ENCODE measurements at places on chromosomes 6 and 20. TPM values are rescaled to one million over a fixed set of nuclear protein-coding genes. Genes with fewer than 3 reads are reported as not detected.

Gene STMND1
- total RNA-seq: not detected

Gene MTFR2
- total RNA-seq: 6.0 TPM

DNA sequence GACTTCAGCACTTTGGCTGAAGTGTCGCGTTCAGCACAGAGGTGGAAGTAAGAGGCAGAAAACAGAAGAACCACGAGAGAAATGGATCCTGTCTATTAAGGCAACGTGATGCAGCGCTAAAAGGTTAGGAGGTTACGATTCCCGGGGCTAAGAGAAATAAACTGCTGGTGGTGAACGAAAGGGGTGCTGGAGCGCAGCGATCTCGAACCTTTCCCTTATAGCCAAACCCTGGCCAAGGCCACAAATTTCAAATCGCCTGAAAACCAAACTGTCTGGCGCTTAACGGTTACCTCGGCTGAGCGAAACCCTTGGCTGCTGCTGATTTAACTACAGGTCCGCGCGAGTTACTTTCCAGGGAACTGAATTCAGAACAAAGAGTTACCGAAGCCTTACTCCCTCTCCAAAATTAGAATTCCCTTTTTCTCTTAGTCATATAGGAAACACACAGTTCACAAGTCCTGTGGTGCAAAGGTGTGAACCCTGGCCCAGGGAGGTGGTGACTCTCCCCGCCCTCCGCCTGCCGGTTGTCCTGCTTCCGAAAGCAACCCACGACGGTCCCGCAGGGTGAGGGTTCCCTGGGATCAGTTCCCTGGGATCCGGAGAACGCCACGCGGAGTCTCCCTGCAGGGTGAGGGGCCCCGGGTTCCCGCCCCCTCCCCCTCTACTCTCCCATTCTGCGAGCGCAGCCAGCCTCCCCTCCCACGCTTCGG, 1.3 kb upstream of the SLC35D3 start:
- H3K27ac ChIP-seq: no peak overlapping the region
- H3K4me1 ChIP-seq: peaks cover 9% of the 10 kb centered on the region
- H3K36me3 ChIP-seq: no peaks in the 10 kb centered on the region
- H3K27me3 ChIP-seq: peaks cover 21% of the 10 kb centered on the region
- H3K4me3 ChIP-seq: peak overlapping the region; percentile 75
- DNase-seq: no peak

DNA sequence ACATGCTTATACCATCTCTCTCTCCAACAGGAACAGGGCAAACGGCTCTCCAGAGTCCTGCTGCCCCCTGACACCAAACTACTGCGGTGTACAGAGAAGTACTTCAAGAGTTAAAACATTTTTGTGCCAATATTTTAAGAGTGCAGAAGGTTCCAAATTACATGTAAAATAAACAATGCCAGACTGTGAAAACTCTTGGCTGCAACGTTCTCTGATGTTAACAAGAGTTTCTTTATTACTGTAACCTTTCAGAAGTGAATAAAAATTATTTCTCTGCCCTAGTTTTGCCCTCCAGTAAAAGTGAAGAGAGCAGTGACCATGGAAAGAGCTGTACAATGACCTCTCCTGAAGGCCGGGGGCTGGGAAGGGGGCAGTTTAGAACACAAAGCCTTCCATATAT, 41.4 kb upstream of the FAM83C start:
- peaks cover 13% of the 10 kb centered on the region for H3K36me3 ChIP-seq
- H3K27ac ChIP-seq: no peak overlapping the region
- no peak overlapping the region for H3K4me3 ChIP-seq
- H3K4me1 ChIP-seq: peaks cover 39% of the 10 kb centered on the region

DNA sequence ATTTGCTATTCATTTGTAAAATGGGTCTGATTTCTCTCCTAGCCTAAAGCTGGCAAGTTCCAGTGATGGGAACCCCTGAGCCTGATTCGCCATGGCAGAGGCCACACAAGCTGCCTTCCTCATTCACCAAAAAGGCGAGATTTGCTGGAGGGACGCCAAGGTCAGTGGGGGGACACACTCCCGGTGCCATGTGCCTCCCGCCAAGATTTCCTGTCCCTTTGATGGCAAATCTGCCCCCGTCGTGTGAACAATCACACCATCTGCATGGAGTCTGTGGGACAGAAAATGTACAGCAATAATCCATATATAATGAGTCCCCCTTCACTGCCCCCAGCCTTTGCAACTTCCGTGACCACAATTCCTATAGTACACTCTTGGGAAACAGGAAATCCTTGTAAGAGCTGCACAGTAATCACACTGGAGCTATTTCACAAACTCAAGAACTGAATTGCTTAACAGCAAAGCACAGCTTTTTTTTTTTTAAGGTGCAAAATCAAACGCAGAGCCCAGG, 15.7 kb upstream of the IGF2R start:
- no peak overlapping the region for H3K27ac ChIP-seq
- H3K4me1 ChIP-seq: peaks cover 18% of the 10 kb centered on the region
- peaks cover 11% of the 10 kb centered on the region for H3K27me3 ChIP-seq
- H3K36me3 ChIP-seq: no peaks in the 10 kb centered on the region
- peak; percentile 13 for DNase-seq
- H3K4me3 ChIP-seq: no peak overlapping the region

Gene OXT
- not detected for total RNA-seq

Gene ENTPD6
- total RNA-seq: 47.1 TPM

DNA sequence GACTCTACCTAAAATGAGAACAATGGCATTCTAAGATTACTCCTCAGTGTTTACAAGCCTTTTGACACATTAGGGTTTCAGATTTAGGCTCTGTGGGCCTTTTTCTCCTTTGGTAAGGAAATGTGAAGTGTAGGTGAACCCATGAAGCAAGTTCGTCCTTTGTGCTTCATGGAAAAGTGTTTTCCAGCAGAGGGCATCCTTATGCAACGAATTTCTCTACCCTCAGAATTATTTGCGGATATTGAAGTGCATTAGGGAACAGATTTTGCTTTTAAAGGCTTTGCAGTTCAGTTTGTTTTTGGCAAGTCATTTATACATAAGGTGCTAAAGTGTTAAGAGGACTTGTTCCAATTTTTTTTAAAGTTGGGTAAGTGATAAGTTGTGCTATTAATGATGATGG, 55.7 kb upstream of the FERMT1 start:
- peaks cover 1% of the 10 kb centered on the region for H3K27me3 ChIP-seq
- H3K27ac ChIP-seq: no peak overlapping the region
- peak; percentile 16 for DNase-seq
- no peaks in the 10 kb centered on the region for H3K36me3 ChIP-seq
- H3K4me3 ChIP-seq: no peak overlapping the region
- H3K4me1 ChIP-seq: no peaks in the 10 kb centered on the region

Gene NOTCH4
- total RNA-seq: 0.52 TPM

DNA sequence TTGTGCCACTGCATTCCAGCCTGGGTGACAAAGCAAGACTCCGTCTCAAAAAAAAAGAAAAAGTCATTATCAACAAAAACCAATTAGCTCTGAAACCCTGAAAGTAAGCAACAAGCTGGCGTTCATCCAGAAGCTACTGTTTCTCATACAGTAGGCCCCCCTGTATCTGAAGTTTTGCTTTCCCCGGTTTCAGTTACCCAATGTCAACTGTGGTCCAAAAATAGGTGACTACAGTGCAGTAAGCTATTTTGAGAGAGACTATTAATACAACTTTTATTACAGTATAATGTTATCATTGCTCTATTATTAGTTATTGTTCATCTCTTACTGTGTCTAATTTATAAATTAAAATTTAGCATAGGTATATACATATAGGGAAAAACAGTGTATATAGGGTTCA, 135.1 kb downstream of the KIF16B start:
- no peaks in the 10 kb centered on the region for H3K36me3 ChIP-seq
- no peaks in the 10 kb centered on the region for H3K4me1 ChIP-seq
- no peaks in the 10 kb centered on the region for H3K27me3 ChIP-seq

DNA sequence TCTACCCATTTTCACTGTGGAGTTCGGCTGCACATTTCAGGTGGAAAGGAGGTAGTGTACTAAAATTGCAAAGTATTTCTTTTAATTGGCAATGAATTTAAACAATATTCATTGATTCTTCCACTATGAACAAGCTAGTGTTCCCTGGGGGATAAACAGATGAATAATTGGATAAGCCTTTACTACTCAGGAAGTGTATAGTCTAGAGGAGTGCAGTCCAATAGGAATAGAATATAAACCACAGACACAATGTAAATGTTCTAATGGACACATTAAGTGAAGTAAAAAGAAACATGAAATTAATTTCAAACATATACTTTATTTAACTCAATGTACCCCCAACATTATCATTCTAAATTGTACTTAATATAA, 28.7 kb downstream of the SGK1 start:
- no peak for DNase-seq
- H3K27ac ChIP-seq: peak overlapping the region; percentile 95
- peaks cover 31% of the 10 kb centered on the region for H3K4me1 ChIP-seq
- H3K27me3 ChIP-seq: no peaks in the 10 kb centered on the region
- H3K4me3 ChIP-seq: peak overlapping the region; percentile 65

- peak; percentile 86 for DNase-seq
- peaks cover 21% of the 10 kb centered on the region for H3K27me3 ChIP-seq
- H3K36me3 ChIP-seq: no peaks in the 10 kb centered on the region
- H3K4me3 ChIP-seq: peak overlapping the region; percentile 68
Observed at GRCh38 chr6:157715728-157716164, 107.3 kb upstream of the SNX9 start.

DNA sequence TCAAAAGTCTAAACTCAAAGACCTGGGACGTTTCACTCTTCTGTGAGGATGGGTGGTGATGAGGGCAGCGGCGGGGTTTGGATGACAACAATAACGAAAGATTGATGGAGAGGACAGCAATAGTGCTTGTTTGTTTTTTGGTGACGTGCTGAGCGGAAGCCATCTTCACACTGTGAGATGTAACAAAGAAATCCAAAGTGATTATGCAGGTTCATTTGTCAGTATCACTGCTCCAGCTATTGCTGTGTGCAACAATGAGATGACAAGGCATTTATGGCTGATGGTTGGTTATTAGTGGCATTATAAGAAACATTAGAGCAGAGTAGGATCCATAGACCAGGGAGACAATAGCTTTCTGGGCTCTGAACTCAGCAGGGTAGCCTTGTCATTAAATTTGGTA, 306.7 kb downstream of the RNF144B start:
- DNase-seq: no peak
- no peaks in the 10 kb centered on the region for H3K27me3 ChIP-seq
- no peaks in the 10 kb centered on the region for H3K36me3 ChIP-seq
- no peak overlapping the region for H3K4me3 ChIP-seq

Gene COL20A1
- total RNA-seq: not detected

Gene HLA-E
- 136 TPM for total RNA-seq

DNA sequence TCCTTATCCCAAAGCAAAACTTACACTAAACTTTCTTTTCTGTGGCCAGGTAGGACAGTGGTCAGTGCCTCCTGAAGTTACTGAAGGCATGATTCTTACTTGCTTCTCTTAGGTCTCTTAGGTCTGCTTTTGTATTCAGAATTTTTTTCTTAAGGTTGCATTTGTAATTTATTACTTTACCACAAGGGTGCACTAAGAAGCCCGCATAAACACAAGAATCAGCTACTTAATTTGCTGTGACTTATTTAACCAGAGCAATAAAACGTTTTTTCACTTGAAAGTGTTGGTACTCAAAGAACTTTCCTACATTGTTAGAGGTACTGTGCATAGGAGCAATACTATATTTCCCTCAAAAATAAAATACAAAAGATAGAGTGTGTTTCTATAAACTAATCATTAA, 75.4 kb upstream of the LAMA2 start:
- no peak overlapping the region for H3K27ac ChIP-seq
- no peaks in the 10 kb centered on the region for H3K36me3 ChIP-seq
- H3K4me3 ChIP-seq: no peak overlapping the region
- H3K4me1 ChIP-seq: peaks cover 18% of the 10 kb centered on the region

Gene ZSWIM3
- 2.4 TPM for total RNA-seq

Gene MED20
- 26.3 TPM for total RNA-seq

DNA sequence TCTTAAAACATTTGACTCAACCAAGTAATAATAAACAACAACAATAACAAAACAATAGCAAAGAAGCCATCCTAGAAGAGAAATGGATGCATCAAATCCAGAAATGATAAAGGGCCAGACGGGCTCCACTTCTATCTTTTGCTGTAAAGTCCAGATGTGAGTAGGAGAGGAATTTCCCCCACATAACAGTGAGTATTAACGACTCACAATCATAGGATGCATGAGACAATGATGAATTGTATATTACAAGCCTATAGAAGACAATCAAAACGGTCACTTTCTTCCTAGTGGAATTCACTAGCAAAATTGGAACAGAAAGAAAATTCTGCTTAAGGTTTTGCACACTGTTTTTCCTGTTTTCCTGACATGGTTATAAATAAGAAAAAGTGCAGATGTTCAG, 97.0 kb upstream of the PREP start:
- no peak overlapping the region for H3K4me3 ChIP-seq
- H3K4me1 ChIP-seq: peaks cover 20% of the 10 kb centered on the region

Gene RIPOR3
- total RNA-seq: 0.13 TPM

Gene TRDN
- not detected for total RNA-seq

Gene TPX2
- 90.9 TPM for total RNA-seq

DNA sequence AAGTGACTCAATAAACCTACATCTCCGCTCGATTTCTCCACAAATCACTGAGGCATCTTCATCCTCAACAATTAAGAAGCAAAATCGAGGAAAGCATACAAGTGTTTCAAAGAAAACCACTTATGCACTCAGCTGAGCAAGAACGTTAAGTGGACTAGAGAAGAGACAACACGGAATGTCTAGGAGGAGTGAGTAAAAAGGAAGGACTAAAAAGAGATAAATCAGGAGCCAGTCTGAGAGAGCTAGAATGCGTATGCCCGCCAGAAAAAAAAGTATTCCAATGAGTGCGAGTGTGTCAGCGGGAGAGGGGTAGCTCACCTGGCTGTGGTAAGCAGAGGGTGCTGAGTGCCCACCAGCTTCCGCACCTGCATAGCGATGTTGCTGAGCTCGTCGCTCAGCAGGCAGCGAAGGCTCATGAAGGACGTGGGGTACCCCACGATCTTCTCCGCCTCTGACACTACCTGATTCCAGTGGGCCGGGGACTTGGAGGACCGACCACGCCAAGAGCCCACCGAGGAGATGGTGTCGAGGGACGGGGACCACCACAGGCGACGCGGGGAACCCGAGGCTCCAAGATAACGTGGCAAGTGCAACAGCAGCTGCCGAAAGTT, 587 bp downstream of the PDSS2 start:
- H3K27me3 ChIP-seq: no peaks in the 10 kb centered on the region
- peaks cover 9% of the 10 kb centered on the region for H3K36me3 ChIP-seq
- peaks cover 25% of the 10 kb centered on the region for H3K4me1 ChIP-seq

DNA sequence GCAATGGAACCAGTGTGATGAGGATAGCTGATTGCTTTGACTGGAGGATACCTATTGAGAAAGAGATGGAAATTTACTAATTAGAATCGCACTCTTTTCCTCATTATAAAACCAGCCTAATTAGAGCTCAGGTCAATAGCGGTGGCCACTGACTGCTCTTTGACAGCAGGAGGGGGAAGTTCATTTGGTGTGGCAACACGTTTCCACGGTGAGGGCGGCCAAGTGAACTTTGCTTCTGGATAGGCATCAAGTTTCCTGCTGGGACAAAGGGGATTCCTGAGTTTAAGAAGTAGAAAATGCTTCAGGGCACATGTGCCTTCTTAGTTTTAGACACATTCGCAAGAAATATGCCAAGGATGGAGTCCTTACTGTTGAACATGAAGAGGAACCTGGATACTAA, 145.3 kb upstream of the NRN1 start:
- no peak for DNase-seq
- H3K27ac ChIP-seq: no peak overlapping the region
- H3K4me3 ChIP-seq: no peak overlapping the region
- H3K36me3 ChIP-seq: no peaks in the 10 kb centered on the region
- no peaks in the 10 kb centered on the region for H3K27me3 ChIP-seq
